ENCODE measurements at places on chromosomes 2 and 18.

DNA sequence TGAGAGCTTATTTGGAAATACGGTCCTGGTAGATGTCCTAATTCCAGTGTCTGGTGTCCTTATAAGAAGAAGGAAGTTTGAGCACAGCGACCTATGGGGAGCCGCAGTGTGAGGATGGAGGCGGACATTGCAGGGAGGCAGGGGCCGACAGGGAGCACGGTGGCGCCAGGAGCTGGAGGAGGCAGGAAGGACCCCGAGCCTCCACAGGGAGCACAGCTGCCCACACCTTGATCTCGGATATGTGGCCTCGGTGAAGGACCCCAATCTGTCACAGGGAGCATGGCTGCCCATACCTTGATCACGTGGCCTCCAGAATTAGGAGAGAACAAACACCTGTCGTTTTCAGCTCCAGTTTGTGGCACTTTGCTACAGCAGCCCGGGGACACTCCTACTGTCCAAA, 461.6 kb upstream of the SALL3 start:
- DNase-seq, result no peak

DNA sequence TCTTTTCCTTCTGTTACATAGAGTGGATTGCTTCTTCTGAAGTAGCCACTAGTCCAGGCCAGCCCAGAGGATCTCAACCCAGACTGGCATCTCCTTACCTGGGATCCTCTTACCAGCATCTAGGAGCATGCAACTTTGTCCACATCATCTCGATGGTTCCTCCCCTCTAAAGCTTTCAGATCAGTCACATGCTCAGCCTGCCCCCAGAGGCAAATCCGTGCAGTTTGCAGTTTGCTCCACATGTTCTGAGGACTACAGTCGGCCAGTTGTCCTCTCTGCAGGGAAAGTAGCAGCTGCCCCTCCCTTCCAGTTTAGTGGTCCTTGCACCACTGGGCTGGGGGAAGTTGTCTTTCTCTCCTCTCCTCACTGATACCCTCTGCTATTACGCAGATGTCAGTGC, 259.8 kb upstream of the APCDD1 start:
- no peak for DNase-seq

- DNase-seq, result no peak
Observed at GRCh38 chr2:240388471-240389301, 46.8 kb upstream of the GPC1 start.

DNA sequence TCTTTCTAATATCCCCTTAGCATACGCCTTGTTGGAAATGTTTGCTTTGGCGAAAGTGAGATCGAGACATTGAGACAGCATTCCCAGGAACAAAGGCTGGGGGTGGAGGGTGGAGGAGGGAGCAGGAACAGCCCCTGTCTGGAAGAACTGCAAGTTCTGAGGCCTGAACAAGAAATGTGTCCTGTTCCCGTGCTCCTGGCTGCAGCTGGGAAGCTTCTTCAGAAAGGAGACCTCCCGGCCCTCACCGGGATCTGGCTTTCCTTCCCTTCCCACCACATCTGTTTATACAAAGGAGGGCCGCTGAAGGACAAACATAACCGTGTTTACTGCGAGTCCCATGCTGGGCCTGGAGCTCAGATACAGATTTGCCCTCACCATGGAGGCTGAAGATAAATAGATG, 35.9 kb downstream of the AFF3 start:
- DNase-seq, result no peak

- no peak for DNase-seq
Observed at GRCh38 chr2:51511002-51511401, 479.1 kb upstream of the NRXN1 start.

GRCh38 chr18:51941999-51942398, 398.0 kb upstream of the DCC start:
- no peak for DNase-seq

DNA sequence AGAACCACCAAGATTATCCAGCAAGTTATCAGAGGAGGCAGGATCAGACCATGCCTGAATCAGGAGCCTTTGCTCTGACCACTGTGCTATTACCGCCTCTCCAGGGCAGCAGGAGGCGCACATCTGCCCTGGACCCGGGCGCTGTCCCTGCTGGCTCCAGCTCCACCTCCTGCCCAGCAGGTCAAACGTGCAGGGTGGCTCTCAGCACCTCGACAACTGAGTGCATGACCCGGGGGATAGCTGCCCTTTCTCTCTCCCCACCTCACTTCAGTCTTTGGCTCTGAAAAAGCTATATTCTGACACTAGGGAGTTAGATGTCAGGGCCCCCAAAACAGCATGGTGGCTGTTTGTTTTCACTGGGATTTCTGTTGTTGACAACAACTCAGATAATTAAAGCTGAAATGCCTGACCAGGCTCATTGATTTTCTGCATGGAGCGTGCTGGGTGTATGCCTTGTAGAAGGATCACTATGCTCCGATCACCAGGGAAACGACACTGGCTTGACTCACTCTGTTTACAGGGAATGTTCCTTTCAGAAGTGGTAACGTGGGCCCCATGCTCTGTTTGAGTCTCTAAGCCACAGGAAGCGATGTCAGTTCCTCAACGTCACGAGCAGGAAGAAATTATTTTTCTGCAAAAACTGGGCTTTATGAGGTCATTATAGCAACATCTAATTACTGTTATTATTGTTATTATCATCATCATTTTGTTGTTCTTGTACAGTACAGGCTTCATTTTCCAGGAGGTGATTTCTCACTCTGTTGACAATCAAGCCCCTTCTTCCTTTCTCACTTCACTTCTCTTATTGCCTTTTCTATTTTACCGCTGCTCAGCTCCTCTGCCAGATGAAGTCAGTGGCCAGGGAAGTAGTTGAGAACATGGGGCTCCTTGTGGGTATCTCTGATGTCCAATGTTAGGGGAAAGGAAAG, 125.6 kb downstream of the PLB1 start:
- peak; percentile 31 for DNase-seq

DNA sequence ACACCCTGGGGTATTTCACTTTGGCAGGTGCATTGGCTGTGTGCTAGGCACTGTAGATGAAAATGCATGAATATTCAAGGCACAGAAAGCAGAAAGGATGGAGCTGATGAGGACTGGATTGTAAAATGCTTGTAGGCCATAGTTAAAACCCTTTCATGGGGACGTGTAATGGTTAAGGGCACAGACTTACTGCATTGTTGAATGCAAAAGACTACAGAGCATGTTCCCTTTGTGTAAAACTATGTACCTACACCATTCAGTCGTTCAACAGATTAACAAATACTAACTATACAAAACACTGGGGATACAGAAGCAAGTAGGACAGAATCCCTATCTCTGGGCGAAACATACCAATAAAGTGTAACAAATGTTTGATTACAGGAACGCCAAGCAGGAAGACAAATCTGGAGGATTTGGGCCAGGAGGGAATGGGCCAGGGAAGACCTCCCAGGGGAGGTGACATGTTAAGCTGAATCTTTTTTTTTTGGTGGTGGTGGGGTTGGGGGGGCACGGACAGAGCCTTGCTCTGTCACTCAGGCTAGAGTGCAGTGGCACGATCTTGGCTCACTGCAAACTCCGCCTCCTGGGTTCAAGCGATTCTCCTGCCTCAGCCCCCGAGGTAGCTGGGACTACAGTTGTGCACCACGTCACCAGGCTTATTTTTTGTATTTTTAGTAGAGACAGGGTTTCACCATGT, 19.6 kb upstream of the ROCK2 start:
- DNase-seq, result no peak

- DNase-seq, result no peak
Observed at GRCh38 chr2:205771666-205772065, 89.4 kb downstream of the NRP2 start.

DNA sequence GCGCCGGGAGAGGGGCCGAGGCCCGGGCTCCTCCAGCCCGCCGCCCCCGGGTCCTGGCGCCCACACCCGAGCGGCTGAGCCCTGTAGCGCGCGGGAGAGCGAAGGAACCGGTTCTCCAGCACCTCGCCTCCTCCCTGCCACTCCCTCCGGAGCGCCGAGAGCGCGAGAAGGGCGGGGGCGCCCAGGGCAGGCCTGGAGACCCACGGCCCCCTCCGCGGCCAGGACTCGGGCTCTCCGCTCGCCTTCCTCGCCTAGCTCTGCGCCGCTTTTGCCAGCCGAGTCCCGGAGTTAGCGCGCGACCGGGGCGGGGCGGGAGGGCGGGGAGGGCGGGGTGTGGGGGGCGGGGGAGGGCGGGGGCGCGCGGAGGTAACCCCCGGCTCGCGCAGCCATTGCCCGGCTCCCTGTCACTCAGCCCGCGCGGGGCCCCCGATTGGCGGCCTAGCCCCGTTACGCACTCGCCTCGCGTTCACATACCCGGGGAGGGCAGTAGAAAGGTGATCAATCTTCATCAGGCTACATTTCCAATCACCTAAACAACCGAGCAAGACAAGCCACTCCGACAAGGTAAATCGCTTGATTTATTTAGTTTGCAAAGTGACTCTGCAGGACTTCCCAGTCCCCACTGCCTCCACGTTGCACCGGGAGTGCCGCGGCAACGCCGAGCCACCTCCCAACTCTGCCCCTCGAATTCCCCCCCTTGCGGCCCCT, at the start of gene OTX1:
Gene OTX1, plus strand, starts transcription at position 497 of the 708 bp plus-strand sequence. CDS start 2,161 bp downstream, outside the sequence.
- DNase-seq, result peak; percentile 60

DNA sequence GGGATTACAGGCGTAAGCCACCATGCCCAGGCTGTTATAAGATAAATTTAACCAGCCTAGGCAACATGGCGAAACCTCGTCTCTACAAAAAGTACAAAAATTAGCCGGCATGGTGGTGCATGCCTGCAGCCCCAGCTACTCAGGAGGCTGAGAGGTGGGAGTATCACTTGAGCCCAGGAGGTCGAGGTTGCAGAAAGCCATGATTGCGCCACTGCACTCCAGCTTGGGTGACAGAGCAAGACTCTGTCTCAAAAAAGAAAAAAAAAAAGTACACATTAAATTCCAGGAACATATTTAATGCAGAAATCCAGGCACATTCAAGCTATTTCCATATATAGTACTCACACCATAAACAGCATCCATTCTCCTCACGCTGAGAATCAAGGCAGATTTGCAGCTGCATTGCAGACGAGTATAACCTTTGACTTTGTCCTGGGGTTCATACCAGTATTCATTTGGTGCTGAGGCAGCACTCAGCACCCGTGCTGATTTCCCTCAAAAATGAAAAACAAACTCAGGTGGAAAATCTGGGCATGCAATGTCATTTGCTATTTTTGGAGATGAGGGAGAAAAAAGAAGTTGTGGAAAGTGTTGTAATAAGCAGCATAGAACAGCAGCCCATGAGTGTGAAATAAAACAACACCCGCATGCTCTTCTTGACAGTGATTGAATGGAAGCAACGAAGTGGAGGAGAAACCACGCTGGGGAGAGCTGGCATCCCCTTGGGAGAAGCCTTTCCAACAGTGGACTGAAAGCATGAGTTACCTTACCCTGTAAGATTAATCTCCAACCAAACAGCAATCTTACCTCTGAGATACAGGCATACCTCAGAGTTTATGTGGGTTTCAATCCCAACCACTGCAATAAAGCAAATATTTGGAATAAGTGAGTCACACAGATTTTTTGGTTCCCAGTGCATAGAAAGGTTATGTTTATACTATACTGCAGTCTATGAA, 46.8 kb upstream of the ANXA4 start:
- DNase-seq, result no peak

DNA sequence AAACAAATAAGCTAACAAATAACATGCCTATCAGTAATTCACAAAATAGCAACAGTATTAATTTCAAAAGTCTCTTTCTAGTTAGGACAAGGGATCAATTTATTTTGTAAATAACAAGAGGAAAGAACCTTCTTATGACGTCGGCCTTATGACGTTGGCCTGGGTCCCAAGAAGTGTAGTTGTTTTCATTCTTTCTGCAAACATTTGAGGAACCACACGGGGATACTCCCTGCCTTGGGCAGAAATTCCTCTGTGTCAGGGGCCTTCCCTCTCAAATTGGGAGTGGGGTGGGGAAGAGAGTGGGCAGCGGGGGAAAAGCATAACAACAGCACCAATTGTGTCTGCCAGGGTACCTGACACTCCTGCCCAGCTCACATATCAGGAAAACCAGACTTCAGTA, 1.3 kb downstream of the CCDC68 start:
- DNase-seq, result no peak

- no peak for DNase-seq
Observed at GRCh38 chr18:27661320-27662018, 476.4 kb upstream of the CHST9 start.

DNA sequence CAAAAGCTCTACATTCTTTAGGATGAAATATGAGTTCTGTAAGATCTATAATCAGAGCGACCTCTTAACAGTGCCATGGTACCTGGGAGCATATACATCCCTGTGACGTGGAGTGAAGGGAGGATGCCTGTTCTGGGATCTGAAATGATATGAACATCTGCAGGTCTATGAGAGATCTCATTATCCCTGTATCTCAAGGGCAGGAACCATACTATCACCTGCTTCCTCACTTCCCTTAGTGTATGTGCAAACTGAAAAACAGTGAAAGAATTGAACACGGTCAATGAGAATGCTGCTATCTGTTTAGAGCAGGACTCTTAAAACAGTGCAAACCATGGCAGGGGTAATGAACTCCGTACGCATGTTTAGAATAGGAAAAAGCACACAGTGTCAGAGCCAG, 364.0 kb downstream of the LPIN1 start:
- DNase-seq, result no peak

DNA sequence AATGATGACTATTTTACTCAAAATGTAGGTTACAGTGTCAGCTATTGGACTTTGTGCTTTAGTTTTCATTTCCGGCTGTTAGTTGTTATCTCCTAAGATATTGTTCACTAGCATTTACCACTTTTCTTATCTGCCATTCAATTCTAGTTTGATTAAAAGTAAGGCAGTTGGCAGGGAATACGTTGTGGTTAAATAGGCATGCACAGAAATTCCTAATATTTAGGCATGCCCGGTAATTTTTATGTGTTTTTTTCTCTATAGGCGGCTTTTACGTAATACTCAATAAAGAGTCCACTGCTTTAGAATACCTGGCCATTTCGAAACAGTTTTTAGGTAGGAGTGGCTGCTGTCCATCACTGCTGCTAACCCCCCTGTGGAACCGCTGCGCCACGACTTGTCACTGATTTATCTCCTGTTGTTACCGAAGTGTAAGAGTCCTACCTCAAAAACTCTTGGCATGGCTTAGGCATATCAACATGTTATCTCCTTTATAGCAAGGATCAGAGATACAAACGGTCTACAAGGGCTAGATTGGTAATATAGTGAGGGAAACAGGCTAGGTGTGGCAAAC, 39.5 kb downstream of the BABAM2 start:
- no peak for DNase-seq

DNA sequence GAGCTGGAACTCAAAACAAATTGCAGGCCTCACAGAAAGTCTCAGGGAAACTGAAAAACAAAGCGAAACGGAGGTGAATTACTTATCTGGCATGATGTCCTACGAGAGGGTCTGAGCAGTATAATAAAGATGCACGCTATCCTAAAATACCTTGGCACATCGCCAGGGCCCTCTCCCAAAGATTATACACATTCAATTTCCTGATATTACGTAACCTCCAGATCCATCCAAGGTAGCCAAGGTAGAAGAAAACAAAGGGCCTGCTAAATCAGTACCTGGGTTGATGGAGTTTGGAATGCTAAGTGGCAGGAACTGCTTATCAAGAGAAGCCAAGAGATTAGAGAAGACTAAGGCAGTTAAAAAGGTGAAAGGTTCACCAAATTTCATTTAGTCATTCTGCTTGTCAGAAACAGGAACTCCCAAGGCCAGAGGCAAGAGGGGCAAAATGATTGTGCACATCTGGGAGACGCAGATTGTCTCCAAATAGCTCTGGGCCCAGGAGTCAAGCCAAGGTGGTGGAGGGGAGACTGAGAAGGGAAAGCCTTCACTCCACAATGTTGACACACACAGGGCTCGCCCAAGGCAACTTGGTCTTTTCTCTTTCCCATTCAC, 236.8 kb upstream of the ATP5MC3 start:
- DNase-seq, result no peak
